ENCODE measurements at places on chromosomes 7 and 10. TPM values are rescaled to one million over a fixed set of nuclear protein-coding genes. Genes with fewer than 3 reads are reported as not detected.
A peak's percentile ranks its signal among the peaks of the same experiment; 100 is the strongest.

DNA sequence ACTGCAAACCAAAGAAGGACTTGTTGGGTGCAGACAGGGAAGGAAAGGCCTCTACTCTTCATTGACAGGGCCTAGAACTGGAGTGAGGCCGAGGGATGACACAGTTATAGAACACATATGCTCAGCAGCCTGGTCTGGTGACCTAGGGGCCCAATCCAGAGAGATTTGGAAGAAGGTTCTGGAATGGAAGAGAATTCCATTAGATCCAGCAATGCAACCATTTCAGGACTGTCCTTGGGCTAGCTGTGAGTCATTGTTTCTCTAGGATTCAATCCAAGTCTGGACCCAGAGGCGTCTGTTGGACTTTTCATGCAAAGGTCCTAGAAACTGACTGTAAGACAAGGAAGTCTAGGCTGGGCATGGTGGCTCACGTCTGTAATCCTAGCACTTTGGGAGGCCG lies 59.2 kb downstream of the WIPF3 start:
- DNase-seq, result no peak

GRCh38 chr7:135372222-135372621 lies 137.7 kb downstream of the CNOT4 start:
- no peak for DNase-seq

DNA sequence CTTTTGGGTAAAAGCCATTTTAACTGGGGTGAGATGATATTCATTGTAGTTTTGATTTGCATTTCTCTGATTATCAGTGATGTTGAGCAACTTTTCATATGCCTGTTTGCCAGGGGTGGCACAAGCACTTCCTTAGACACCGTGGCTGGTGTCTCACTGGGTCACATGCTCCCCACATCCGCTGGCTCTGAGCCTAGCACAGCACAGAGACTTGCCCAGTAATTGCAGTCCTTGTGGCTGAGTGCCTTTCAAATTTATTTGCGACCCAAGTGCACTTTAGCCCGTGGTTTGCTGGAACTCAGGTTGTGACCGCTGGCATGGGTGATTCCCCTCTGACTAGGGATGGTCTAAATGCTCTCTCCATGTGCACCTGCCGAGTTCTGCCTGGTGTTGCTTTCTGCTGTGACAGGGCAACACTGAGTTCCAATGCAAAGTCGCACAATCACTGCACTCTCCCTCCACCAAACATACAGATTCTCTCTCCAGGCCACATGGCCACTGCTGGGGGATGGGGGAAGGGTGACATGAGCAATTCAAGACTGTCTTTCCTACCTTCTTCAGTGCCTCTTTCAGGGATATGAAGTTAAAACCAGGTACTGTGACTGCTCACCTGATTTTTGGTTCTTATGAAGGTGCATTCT lies 66.5 kb downstream of the ZNF277 start:
- peak; percentile 53 for DNase-seq

GRCh38 chr7:158809596-158809995 lies 19.7 kb downstream of the ESYT2 start:
- no peak for DNase-seq

DNA sequence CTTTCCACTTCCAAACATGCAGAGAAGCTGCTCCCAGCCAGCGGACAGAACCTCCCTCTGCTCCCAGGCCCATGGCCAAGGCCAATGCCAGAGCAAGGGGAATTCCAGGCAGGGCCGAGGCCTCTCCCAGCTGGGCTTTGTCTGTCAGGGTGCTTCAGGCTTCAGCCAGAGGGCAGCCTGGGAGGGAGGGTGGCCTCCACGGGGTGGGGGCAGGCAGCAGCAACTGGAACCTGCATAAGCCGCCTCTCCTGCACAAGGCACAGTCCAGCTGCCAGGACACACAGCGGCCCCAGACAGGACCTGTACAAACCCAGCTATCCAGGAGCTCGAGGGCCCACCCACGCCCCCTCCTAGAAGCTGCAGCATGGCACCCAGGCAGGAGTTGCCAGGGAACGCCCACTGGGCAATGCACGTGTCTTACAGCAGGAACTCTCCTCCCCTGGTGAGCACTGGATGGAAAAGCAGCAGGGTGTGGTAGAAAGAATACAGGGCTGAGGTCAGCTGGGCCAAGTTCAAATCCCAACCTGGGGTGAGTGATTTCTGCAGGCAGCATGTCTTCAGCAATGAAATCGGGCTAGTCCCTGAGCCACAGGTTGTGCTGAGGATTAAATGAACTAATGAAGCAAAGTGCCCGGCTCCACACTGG lies 7.6 kb downstream of the FAM53B start:
- DNase-seq, result peak; percentile 82

The WDFY4 gene
- 16.4 TPM for total RNA-seq

The EXOC6 gene
- total RNA-seq, result 24.8 TPM

The GPRIN2 gene
- total RNA-seq, result 59.8 TPM

The SEMA3C gene
- 81.7 TPM for total RNA-seq

The PLCE1 gene
- 8.4 TPM for total RNA-seq

The PLAU gene
- total RNA-seq, result 9.9 TPM

The ZNF32 gene
- 36.1 TPM for total RNA-seq

The DLG5 gene
- total RNA-seq, result 51.3 TPM

The HOXA1 gene
- 0.64 TPM for total RNA-seq

The ASZ1 gene
- not detected for total RNA-seq

Measured in upper lobe of left lung (tissue), 6 donors.